A172 (cell line): ENCODE measurements at places on chromosomes 1 and 21.

DNA sequence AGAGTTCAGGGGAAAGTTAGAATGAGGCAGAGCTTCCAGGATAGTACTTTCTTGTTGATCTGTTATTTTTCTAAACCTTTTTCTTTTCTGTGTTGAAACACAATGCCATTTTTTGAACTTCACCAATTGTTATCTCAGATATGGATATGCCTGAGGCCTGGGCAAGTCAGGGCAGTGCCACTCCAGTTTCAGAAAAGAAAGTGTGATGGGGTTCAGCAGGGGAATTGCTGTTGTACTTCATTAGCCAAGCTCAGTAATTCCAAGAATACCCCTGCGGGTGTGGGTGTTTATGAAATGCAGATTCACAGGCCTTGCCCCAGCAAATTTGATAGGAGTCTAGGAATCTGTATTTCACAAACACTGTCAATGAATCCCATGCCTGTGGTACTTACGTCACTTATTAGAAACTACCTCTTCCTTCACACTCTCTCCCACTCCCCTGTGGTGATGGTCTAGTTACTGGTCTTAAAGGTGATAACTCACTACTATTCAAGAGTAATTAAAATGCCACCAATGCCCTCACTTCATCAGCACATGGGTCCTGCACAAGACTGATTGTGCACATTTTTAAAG is 142.3 kb downstream of the PBX1 start:
- DNase-seq: no peak

- no peak for DNase-seq
Measured at GRCh38 chr21:40622531-40622930, 224.4 kb downstream of the DSCAM start.

- no peak for DNase-seq
Measured at GRCh38 chr21:29190923-29191331, 60.5 kb downstream of the MAP3K7CL start.

- DNase-seq: no peak
Measured at GRCh38 chr1:172582889-172583288, 49.9 kb downstream of the SUCO start.

- DNase-seq: no peak
Measured at GRCh38 chr1:228938537-228938901, 203.2 kb downstream of the RHOU start.

DNA sequence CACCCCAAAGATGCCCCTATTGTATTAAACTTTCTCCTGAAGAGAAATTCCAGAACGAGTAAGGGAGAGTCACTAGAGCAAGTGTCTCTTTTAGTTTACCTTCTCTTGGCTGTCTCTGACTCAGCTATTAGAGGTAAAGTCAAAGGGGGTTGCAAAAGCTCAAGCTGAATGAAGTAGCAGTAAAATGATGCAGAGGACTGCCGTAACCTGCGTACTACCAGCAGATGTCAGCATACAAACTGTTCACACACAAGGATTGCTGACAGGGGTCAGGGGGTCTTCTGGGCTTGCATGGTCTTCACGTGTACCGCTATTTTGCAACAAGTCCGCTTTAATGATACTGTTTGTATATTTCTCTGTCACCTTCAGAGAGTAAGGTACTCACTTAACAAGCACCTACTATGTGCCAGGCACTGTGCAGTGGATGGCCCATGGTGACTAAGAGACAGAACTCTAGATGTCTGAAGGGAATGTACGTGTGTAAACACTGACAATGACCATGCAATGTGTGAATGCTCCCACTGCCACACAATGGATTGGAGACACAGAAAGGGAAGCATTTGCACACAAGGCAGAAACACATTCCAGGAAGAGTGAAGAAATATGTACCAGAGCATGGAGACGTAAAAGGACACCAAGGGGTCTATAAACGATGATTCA is 34.9 kb downstream of the CHML start:
- DNase-seq: peak; percentile 46

GRCh38 chr1:164699815-164700491 is 141.0 kb downstream of the PBX1 start:
- DNase-seq: no peak

DNA sequence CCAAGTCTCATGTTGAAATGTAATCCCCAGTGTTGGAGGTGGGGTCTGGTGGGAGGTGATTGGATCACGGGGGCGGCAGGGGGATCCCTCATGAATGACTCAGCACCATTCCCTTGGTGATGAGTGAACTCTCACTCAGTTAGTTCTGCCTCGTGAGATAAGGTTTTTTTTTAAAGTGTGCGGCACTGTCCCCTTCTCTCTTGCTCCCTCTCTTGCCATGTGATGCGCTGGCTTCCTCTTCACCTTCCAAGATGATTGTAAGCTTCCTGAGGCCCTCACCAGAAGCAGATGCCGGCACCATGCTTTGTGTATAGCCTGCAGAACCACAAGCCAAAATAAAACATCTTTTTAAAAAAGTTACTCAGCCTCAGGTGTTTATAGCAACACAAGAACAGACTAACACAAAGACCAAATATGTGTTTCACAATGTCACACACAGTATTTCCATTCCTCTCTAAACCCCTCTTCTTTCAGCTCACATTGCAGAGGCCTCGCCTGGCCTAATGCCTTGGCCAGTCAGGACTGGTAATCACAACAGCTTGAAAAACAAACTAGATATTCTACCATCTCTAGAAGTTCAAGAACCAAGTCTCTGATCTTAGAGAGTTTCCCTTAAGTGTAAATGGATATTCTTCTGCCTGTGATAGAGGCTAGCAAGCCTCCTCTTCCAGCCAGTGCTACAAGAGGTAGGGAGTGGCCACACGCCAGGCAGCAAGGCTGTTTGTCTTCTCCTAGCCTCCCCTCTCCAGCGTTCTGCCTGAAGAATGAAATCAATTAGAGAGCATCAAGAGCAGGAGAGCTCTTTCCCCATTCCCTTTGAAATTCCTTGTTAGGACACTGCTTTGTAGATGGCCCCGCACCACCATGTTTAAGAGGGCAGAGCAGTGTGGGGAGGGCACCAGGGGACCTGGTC is 19.6 kb upstream of the RAP1A start:
- DNase-seq: no peak
